ENCODE measurements at places on chromosomes 5 and 9.

- no peak for DNase-seq
- H3K36me3 ChIP-seq: peaks cover 39% of the 10 kb centered on the region
- peak overlapping the region; percentile 40 for H3K27ac ChIP-seq
- H3K4me3 ChIP-seq: no peak overlapping the region
Observed at GRCh38 chr5:136053336-136054141, 24.8 kb downstream of the TGFBI start.

DNA sequence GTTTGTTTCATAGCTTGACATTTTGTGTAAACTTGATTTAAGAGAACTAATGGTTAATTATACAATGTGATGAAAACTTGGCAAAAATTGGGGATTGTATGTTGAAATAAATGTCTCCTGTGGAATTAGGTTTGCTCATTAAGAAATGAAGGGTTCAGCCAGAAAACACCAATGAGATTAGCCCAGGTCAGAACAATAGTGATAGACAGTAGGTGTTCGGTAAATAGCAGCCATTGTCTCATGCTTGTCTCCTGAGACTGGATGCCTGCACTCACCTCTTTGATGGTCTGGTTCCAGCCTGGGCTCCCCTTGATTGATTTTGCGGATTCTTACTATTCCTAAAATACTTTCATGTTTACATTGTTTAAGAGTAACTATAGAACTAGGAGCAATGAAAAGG is 135.5 kb downstream of the FBN2 start:
- no peaks in the 10 kb centered on the region for H3K36me3 ChIP-seq
- no peak overlapping the region for H3K4me3 ChIP-seq
- DNase-seq: no peak
- H3K4me1 ChIP-seq: peaks cover 28% of the 10 kb centered on the region
- no peaks in the 10 kb centered on the region for H3K27me3 ChIP-seq

- no peaks in the 10 kb centered on the region for H3K27me3 ChIP-seq
- peaks cover 10% of the 10 kb centered on the region for H3K4me1 ChIP-seq
- DNase-seq: no peak
- H3K27ac ChIP-seq: no peak overlapping the region
Observed at GRCh38 chr9:13942695-13943094, 371.2 kb downstream of the NFIB start.

GRCh38 chr5:91885291-91886265 is 502.5 kb upstream of the ARRDC3 start:
- no peaks in the 10 kb centered on the region for H3K4me1 ChIP-seq
- H3K36me3 ChIP-seq: no peaks in the 10 kb centered on the region
- no peaks in the 10 kb centered on the region for H3K27me3 ChIP-seq
- H3K27ac ChIP-seq: no peak overlapping the region
- H3K4me3 ChIP-seq: no peak overlapping the region

DNA sequence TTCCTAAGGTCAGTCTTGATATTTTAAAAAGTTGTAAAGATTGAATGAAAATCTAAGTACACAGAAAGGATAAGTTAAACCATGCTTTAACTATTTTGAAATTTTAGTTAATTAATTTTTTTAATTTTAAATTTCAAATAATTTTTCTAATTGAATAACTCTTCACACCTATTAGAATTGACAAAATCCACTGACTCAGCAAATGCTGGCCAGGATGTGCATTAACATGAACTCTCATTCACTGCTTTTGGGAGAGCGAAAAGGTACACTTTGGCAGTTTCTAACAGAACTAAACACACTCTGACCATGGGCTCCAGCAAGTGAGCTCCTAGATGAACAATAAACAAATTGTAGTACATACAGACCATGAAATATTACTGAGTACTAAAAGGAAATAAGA is 209.5 kb downstream of the PTPRD start:
- no peaks in the 10 kb centered on the region for H3K27me3 ChIP-seq
- no peak overlapping the region for H3K27ac ChIP-seq
- H3K4me1 ChIP-seq: no peaks in the 10 kb centered on the region
- DNase-seq: no peak
- no peak overlapping the region for H3K4me3 ChIP-seq

DNA sequence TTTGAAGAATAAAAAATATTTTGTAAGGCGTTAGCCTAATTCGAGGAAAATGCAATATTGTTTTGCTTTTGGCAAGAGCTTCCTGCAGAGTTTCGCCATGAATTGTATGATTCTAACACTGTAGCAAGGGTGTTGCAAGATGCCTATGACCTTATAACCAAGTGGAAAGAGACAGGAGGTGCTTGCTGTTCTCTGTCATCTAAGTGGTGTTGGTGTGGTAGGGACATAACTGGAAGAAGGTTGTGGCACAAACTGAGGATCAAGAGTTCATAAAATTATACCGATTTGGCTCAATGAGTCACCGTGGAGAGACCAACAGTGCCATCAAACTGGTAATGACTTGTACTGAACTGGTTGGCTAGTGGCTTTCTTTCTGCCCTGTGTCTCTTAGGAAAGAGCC is 6.3 kb downstream of the STC2 start:
- H3K27me3 ChIP-seq: peaks cover 7% of the 10 kb centered on the region
- H3K4me1 ChIP-seq: peaks cover 30% of the 10 kb centered on the region
- no peaks in the 10 kb centered on the region for H3K36me3 ChIP-seq
- no peak overlapping the region for H3K4me3 ChIP-seq

DNA sequence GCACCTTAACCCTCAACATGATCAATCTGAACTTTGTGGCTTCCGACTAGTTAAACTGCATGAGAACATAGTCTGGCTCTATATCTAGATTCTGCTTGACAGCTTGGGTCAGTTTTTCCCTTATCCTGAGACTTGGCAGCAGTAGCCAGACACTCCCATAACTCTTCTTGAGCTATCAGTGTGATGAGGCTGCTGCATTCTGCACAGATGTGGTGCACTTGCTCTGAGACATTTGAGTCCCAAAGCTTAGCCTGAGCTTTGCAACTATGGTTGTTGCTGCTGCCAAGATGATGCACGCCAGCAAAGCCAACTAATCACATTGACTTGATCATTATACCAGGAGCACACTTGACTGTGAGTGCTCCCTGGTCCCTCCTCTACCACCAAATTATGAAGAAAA is 36.2 kb downstream of the MOCS2 start:
- H3K27me3 ChIP-seq: no peaks in the 10 kb centered on the region
- H3K36me3 ChIP-seq: peaks cover 12% of the 10 kb centered on the region
- H3K4me1 ChIP-seq: no peaks in the 10 kb centered on the region
- DNase-seq: no peak

- DNase-seq: no peak
- H3K27ac ChIP-seq: peak overlapping the region; percentile 8
- H3K36me3 ChIP-seq: peaks cover 23% of the 10 kb centered on the region
- no peak overlapping the region for H3K4me3 ChIP-seq
- H3K27me3 ChIP-seq: no peaks in the 10 kb centered on the region
- H3K4me1 ChIP-seq: peaks cover 23% of the 10 kb centered on the region
Observed at GRCh38 chr9:108994695-108995094, 18.6 kb downstream of the CTNNAL1 start.

- H3K4me1 ChIP-seq: no peaks in the 10 kb centered on the region
- no peak for DNase-seq
- no peaks in the 10 kb centered on the region for H3K36me3 ChIP-seq
- H3K4me3 ChIP-seq: no peak overlapping the region
Observed at GRCh38 chr5:61200582-61201155, 38.4 kb upstream of the SMIM15 start.

DNA sequence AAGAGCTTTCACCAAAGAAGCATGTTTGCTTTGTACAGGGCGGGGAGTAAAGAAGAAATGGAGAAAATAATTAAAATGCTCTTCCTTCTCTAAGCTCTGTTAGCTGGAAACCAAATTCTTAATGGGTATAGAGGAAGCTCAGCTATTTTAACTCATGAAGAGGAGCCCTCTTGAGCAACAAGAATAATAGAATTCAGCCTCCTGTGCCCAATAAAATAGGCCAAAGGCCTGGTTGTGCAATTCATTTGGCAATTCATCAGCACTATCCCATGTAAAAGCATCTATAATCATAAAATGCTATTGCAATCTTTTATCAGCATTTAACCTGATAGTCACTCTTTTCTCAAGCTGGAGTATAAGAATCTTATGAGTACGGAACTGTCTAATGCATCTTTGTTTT is 133.6 kb upstream of the CDH6 start:
- no peak overlapping the region for H3K27ac ChIP-seq
- H3K36me3 ChIP-seq: no peaks in the 10 kb centered on the region
- DNase-seq: no peak
- H3K4me3 ChIP-seq: no peak overlapping the region
- H3K4me1 ChIP-seq: no peaks in the 10 kb centered on the region
- H3K27me3 ChIP-seq: no peaks in the 10 kb centered on the region

DNA sequence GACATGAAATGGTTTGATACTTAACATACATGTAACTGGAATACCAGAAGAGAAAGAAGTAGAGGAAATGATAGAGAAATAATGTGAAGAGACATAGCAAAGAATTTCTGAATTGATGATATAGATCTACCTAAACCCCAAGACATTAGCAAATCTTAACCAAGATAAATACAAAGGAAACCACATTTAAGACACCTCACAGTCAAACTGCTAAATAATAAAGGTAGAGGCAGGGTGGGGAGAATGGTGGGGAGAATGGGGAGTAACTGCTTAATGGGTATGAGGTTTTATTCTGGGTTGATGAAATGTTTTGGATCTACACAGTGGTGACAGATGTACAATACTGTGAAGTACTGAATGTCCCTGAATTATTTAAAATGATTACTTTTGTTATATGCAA is 17.5 kb downstream of the CARNMT1 start:
- no peaks in the 10 kb centered on the region for H3K4me1 ChIP-seq
- H3K27me3 ChIP-seq: no peaks in the 10 kb centered on the region
- no peaks in the 10 kb centered on the region for H3K36me3 ChIP-seq
- H3K27ac ChIP-seq: no peak overlapping the region
- no peak overlapping the region for H3K4me3 ChIP-seq

- H3K27me3 ChIP-seq: no peaks in the 10 kb centered on the region
- no peaks in the 10 kb centered on the region for H3K36me3 ChIP-seq
- no peak for DNase-seq
Observed at GRCh38 chr5:75235711-75236110, 967 bp downstream of the ANKRD31 start.

DNA sequence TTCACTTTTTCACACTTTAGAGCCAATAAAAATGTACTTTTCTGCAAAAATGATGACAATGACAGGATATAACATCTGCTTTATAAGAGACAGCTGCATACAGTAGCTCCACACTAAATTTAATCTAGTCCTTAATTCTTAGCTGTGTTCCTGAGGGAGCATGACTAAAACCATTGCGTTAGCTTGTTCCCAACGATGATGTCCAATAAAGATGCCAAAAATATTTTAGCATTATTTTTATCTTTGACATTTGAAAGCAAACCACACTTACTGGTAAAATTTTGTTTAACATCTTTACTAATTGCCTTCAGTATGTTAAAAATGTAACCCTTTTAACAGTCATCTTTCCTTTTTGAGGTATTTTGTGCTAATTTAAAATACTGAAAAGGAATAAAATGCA is 382.7 kb downstream of the CHSY3 start:
- H3K36me3 ChIP-seq: no peaks in the 10 kb centered on the region
- DNase-seq: no peak
- no peak overlapping the region for H3K4me3 ChIP-seq
- no peaks in the 10 kb centered on the region for H3K27me3 ChIP-seq

DNA sequence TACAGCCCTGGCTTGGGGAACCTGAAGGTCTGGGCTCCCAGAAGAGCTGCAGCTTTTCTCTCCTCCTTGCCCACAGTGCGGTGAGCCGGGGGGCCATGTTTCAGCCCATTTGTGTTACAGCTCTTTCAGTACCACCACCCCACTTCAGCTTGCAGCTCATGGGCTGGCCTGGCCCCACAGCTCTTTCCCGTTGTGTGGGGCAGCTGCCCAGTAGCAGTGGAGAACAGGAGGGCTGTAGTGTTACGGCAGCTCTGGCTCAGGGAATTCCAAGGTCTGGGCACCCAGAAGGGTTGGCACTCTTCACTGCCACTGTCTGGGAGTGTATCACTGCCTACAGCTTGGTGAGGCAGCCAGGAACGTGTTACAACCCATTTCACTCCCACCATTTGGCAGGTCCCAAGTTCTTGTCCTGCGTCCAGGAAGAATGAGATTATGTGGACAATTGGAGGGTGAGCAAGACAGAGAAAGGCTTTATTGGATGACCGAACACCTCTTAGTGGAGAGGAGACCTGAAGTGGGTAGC is 390.5 kb downstream of the KDM4C start:
- peaks cover 52% of the 10 kb centered on the region for H3K4me1 ChIP-seq
- no peak for DNase-seq
- H3K4me3 ChIP-seq: no peak overlapping the region
- no peaks in the 10 kb centered on the region for H3K27me3 ChIP-seq
- no peak overlapping the region for H3K27ac ChIP-seq

- no peak overlapping the region for H3K27ac ChIP-seq
- H3K27me3 ChIP-seq: no peaks in the 10 kb centered on the region
- DNase-seq: no peak
- H3K36me3 ChIP-seq: no peaks in the 10 kb centered on the region
- no peak overlapping the region for H3K4me3 ChIP-seq
Observed at GRCh38 chr5:14591548-14591947, 10.0 kb downstream of the OTULINL start.

GRCh38 chr9:121836366-121836885 is 185.0 kb downstream of the DAB2IP start:
- no peaks in the 10 kb centered on the region for H3K27me3 ChIP-seq
- H3K4me1 ChIP-seq: peaks cover 14% of the 10 kb centered on the region
- no peak overlapping the region for H3K27ac ChIP-seq
- peaks cover 6% of the 10 kb centered on the region for H3K36me3 ChIP-seq
- no peak overlapping the region for H3K4me3 ChIP-seq
- no peak for DNase-seq

DNA sequence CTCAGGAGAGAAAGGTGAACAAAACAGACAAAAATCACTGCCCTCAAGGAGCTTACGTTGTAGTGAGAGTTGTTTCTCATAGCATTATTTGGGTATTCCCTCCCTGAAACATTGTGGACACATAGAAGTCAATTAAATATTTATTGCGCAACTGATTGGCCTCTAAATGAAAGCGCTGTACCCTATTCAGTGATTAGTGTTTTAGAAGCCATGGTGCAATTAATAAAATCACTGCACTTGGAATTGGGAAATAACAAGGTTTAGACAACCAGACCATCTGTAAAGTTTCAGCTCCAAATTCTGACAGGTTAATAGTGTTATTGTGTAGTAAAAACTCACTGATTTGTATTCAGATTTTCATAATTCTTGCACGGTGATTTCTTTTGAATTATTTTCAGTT is 35.9 kb downstream of the TNPO1 start:
- no peak overlapping the region for H3K4me3 ChIP-seq
- no peaks in the 10 kb centered on the region for H3K27me3 ChIP-seq
- peaks cover 10% of the 10 kb centered on the region for H3K36me3 ChIP-seq
- no peak for DNase-seq
- peaks cover 84% of the 10 kb centered on the region for H3K4me1 ChIP-seq

DNA sequence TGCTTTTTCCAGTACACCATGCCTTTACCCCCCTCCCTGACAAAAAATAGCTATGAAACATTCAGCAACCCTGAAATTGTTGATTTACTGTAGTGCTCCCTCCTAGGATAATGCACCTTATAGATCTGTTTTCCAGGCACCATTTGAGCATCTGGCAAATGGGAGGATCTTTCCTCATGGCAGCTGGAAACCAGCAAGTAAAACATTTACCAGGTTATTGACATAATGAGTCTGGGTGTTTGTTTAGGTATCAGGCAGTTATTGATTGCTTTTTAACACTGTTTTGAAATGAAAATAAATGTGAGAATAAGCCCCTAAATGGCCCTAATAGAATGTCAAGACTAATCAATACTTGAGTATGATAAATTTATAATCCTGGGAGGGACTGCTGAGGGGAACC is 57.3 kb upstream of the KLF4 start:
- H3K4me3 ChIP-seq: no peak overlapping the region
- H3K36me3 ChIP-seq: no peaks in the 10 kb centered on the region
- H3K4me1 ChIP-seq: peaks cover 10% of the 10 kb centered on the region
- no peaks in the 10 kb centered on the region for H3K27me3 ChIP-seq
- H3K27ac ChIP-seq: no peak overlapping the region
